ENCODE measurements at places on chromosomes 3 and 15. TPM values are rescaled to one million over a fixed set of nuclear protein-coding genes. Genes with fewer than 3 reads are reported as not detected.

The ST3GAL6 gene
- total RNA-seq, result 7.3 TPM

The ZNF620 gene
- 15.3 TPM for total RNA-seq

The TAGLN3 gene
- 78.5 TPM for total RNA-seq

The PXYLP1 gene
- total RNA-seq, result 35.0 TPM

The KBTBD13 gene
- total RNA-seq, result not detected

The KLHL40 gene
- 7.7 TPM for total RNA-seq

The ZNF80 gene
- not detected for total RNA-seq

The UBAP1L gene
- total RNA-seq, result 22.0 TPM

All from camera-type eye (tissue), 1 donor.